ENCODE measurements at places on chromosomes 16 and 17.

GRCh38 chr16:88697831-88698615 lies 8.2 kb downstream of the RNF166 start:
- DNase-seq, result no peak

GRCh38 chr17:237406-237955 lies 56.0 kb upstream of the DOC2B start:
- DNase-seq, result no peak

DNA sequence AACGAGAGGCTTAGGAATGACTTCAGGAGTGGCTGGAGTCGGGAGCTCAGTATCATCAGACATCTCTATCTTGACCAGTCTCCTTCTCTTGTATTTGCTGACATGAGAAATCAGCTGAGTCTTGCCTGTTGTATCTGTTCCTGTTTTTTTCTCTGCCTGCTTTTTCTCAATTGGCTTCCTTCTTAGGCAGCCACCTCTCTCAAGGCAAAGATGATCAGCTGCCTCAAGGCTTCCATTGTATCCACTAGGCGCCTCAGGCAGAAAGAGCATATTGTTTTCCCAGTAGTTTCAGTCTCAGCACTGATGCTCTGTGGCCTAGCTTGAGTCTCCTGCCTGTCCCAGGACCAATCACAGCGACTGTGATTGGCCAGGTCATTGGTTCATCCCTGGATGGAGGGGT lies 306.2 kb downstream of the CPPED1 start:
- no peak for DNase-seq

DNA sequence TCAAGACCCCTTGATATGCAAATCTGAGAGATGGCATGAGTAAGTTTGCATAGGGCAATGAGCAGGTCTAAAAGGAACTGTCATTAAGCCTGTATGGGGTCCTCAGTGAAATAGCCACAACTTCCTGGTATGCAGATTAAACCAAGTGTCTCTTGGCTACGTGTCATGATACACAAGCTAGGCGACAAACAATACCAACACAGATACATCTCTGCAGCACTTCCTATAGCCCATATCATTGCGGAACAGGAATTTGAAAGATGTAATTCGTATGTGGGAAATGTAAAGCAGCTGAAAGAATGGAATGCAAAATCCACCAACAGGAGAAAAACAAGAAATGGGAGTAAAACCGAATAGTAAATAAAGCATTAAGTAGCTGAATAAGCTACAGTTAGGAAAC lies 12.9 kb downstream of the PRSS22 start:
- DNase-seq, result no peak

- peak; percentile 36 for DNase-seq
Observed at GRCh38 chr16:67608364-67608763, 36.6 kb upstream of the CARMIL2 start.

DNA sequence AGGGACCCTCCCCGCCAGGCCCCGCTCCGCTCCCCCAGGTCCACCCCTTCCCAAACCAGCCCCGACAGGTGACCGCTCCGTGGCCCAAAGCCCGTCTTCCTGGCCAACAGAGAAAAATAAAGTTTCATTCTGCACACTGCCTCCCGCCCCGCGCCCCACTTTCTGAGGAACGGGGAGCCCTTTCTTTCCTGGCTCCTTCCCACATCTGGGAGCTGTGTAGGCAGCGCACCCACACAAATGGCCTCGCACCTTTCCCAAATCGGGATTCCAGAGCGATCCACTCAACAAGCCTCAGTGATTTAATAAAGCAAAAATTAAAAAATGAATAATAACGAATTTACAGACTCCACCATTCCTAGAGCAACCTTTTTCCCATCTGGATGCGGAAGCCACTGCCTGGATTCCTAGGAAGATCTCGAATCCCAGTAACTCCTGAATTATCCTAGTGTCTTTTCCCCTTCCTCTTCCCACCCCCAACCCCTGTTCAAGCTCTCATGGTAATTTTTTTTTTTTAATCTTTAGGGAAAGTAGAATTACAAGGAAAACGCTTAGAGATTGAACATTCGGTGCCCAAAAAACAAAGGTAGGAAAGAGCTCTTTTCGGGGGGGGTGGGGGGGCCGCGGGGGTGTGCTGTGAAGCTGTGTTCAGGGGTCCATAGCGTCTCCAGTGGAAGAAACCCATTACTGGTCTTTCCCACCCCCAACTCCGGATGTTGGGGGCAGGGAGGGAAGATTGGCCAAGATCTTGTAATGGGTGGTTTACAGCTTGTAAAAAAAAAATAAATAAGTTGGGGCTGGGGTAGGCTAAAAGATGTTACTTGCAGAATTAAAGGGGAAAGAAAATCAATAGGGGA lies 1.6 kb downstream of the IGF2BP1 start:
- no peak for DNase-seq

- DNase-seq, result no peak
Observed at GRCh38 chr16:31505483-31505882, 2.7 kb downstream of the RUSF1 start.

- no peak for DNase-seq
Observed at GRCh38 chr17:38874505-38875400, 4.9 kb downstream of the LASP1 start.

DNA sequence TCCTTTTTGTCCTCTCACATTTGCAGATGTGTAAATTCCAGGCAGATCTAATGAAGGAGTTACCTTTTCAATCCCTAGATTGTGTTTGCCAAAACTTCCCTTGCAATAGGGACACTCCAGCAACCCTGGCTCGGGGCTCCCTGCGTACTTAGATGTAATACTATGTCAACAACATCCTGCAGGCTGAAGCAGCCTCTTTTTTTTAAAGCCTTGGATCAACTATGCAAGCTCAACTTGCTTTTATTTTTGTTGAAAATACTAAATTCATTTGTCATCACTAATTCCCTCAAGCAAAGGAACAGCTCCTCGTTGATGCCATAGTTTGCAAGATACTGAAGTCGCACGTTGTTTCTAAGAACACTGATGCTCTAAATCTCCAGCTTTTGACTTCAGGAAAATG lies 59.1 kb downstream of the GRIN2A start:
- no peak for DNase-seq

DNA sequence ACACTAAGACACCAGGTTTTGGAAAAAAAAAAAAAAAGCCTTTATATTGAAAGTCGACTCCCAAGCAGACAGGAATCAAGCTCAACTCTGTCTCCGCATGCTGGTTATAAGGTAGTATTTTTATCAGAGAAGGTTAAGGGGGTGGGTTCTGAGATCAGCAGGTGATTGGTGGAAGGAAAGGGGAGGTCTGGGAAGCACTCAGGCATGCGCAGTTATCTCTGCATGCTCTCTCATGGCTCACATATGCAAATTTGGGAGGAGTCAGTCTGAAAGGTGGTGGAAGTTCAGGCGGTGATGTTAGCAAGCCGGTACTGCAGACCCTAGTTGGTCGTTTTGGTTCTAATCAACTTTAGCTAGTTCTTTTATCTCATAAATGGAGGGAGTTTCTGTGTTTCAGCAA lies 357.6 kb upstream of the C16orf82 start:
- DNase-seq, result no peak

GRCh38 chr16:86578061-86578599 lies at the start of gene FOXL1:
FOXL1 (plus strand) TSS chr16:86578549; CDS start chr16:86578724, 175 bp downstream.
- no peak for DNase-seq

DNA sequence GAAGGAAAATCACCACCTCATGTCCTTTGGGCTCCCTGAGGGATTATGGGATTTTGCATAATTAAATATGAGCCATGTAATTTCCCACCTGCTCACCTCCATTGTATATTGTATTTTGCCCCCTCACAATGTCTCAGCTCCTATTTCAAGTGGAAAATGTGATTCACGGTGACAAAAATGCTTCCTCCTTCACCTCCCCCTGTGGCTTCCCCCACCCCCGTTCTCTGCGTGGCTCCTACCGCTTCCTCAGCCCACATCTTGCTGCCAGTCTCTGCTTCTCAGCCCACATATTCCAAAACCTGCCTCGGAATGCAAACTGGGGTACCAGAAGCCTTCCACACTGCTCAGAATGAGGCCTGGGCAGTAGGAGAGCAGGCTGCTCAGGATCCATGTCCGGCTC lies 394.5 kb upstream of the C16orf82 start:
- no peak for DNase-seq

- DNase-seq, result no peak
Observed at GRCh38 chr17:77439189-77440018, 298.6 kb downstream of the SEC14L1 start.

DNA sequence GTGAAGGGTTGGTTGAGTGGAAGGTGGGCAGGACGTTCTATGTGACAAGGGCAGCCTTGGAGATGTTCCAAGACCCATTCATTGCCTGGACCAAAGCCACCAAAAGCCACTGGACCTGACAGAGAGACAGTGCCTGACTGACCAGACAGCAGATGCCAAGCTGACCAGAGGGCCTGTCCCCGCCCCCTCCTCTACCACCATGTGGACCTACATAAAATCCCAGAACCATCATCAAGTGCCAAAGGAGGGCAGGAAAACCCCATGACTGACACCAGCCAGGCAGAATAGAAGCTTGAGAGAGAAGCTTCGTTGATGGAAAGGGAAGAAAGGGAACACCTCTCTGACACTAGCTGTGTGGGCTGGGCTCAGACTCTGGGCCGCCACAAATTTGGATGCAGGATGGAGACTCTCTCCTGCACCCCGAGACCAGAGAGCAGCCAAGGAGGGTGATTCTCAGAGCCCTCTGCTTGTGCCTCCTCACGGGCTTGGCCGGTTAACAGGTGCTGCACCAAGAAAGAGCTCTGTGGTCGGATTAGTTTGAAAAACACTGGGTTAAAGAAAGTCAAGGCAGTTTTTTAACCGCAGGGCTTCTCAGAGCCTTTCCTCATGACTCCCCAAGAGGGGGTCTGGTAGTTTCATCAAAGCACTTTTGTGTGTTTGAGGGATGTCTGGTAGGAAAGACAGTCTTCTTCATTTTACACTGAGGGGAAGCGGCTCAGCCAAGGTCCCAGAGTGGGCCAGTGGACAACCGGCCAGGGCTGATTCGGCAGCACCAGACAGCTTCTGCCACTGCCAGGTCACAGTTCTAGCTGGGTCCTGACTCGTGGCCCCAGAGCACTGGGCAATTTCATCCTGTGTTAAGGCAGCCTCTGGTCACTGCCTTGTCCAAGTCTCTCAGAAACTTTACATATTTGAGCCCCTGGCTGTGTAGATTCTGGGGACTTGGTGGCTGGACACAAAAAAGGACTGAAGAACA lies 1.7 kb downstream of the TNFRSF13B start:
- DNase-seq, result no peak

DNA sequence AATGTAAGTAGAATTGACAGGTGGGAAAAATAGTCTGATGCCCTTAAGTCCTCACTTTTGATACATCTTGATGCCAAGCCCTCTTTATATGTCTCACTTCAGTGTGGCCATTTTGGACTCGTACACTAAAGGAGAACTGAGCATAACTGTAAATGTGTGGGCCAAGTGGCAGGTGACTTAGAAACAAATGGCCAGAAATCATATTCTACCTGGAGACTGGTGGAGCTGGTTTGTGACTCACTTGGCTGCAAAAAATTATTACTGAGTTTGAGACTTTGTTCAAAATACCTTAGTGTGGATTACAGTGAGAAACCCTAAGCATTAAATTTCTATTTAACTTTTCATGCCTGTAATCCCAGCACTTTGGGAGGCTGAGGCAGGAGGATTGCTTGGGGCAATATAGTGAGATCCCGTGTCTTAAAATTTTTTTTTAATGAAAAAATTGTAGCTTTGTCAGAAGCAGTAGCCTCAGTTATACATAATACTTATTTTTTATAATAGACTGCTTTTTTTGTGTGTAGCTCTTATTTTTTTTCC lies 5.0 kb downstream of the HAPSTR1 start:
- no peak for DNase-seq

DNA sequence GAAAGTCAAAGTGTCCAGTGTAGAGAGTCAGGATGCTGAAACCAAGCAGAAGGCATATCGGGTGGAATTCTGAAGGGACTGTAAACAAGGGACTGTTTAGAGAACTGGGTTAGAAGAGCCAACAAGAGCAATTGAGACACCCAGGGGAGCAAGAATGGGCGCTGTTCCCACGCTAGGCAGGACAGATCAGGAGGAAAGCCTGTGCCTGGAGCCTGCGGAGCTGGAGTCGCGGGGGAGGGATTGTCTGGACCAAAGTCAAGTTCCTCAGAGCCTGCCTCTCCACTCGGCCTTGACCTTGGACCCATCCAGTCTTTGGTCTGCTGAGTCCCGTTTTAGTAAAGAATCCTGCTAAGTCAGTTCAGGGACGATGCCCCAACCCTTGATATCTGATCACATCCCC lies 14.7 kb upstream of the KLHL36 start:
- DNase-seq, result no peak

DNA sequence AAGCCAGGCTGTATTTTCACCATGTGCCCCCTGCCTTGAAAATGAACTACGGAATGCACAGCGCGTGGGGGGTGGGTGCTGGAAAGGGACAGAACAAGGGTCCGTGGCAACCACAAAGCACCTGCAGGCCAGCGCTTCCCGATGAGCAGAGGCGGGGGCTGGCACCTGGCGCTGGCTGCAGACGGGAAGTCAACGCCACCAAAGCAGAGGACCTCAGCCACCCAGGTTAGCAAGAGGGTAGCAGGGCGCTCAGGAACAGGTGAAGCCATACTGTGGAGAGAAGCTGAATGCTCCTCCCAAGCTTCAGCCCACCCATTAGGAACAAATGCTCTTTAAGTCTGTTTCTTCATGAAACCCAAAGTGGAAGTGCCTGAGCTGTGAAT lies 64.7 kb downstream of the KLHDC4 start:
- DNase-seq, result no peak

- DNase-seq, result no peak
Observed at GRCh38 chr17:28598389-28598788, 436 bp downstream of the SPAG5 start.

GRCh38 chr16:3283543-3284447 lies 504 bp downstream of the ZNF263 start:
- DNase-seq, result no peak

DNA sequence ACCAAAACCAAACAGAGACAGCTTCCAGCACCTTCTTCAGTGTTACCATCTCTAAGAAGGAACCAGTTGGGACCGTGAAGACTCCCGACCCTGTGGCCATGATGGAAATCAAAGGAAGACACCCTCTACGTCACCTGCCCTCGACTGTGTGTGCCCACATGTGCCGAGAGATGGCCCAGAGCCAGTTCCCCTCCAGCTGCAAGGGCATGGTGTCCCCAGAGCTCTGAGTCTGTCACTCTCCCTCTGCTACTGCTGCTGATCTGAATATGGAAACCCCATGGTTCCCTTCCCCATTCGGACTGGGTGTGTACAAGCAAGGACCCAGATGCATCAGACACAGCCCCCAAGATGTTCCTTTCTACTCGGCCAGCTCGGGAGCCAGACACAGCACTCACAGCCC lies 76.4 kb downstream of the SOCS1 start:
- no peak for DNase-seq

DNA sequence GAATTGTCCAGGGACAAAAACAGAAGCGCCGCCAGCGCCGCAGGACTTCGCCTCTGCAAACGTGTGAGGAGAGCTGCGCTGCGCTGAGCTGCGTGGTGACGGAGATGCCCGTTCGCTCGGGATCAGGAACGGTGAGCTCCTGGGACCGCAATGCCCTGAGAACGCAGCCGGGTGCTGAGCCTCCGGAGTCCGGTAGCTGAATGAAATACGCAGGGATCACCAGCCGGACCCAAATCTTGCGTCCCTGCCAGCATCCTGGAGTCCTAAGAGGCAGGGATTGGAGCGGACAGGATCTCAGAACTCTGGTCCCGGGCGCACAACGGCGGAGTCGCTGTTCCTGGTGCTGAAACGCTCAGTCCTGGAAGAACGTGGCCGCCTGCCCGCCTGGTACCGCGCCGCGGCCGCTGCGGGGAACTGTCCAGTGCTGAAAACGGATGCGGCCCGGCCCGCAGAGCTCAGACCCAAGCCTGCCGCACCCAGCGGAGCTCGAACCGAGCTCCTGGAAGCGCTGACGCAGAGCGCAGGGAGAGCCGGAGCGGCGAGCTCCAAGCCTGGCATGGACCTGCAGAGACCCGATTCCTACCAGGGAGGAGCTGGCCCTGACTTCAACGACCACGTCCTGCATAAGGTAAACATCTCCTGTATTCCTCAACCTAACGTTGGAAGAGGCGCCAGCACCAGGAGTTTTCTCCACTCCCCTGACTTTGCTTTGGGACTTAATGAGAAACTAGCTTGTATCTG lies 41.5 kb downstream of the CD300LF start:
- DNase-seq, result peak; percentile 63
